Inflammatory macrophage treated with lipopolysaccharide for 4 hours (primary cell): ENCODE measurements at places on chromosomes 5 and 9.

DNA sequence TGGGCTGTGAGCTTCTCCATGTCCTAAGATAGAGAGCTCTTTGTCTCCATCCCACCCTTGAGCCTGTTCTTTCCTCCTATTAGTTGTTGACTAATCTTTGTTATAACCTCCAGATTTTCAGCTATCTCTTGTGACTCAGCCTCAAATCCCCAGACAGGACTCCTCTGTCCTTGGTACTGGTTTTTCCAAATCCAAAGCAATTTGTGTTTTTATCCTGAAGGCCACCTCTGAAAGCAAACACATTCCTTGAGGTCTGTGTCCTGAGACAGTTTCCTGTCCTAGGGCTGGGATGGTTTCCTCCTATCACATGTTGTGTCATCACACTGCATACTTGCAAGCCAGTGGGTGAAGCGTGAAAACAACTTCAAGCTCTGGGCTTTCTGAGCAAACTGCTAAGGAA, 8.5 kb downstream of the TNC start:
- no peak for DNase-seq

DNA sequence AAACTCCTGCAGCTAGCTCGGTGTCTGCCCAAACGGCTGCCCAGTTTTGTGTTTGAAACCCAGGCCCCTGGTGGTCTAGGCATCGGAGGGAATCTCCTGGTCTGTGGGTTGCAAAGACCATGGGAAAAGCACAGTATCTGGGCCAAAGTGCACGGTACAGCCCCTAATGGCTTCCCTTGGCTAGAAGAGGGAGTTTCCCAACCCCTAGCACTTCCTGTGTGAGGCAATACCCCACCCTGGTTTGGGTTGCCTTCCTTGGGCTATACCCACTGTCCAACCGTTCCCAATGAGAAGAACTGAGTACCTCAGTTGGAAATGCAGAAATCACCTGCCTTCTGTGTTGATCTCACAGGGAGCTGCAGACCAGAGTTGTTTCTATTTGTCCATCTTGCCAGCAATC, 41.8 kb downstream of the CAVIN4 start:
- DNase-seq: peak; percentile 9

- no peak for DNase-seq
Measured at GRCh38 chr5:85096421-85096820, 711.7 kb upstream of the EDIL3 start.

- no peak for DNase-seq
Measured at GRCh38 chr5:90689064-90689463, 130.5 kb downstream of the ADGRV1 start.

DNA sequence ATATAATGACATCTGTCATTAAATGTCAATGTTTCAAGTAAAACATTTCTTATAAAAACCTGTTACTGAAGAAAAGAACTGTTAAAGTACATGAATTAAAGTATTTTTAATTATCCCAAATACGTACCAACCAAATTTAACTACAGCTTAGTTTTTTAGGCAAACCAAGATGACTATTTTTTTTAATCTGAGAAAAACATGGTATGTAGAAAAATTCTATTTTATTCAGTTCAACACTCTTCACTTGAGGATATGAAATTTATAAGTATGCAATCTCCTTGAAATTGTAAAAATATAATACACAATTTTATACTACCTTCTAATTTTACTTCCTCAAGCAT, 75.3 kb upstream of the IFNE start:
- DNase-seq: no peak

DNA sequence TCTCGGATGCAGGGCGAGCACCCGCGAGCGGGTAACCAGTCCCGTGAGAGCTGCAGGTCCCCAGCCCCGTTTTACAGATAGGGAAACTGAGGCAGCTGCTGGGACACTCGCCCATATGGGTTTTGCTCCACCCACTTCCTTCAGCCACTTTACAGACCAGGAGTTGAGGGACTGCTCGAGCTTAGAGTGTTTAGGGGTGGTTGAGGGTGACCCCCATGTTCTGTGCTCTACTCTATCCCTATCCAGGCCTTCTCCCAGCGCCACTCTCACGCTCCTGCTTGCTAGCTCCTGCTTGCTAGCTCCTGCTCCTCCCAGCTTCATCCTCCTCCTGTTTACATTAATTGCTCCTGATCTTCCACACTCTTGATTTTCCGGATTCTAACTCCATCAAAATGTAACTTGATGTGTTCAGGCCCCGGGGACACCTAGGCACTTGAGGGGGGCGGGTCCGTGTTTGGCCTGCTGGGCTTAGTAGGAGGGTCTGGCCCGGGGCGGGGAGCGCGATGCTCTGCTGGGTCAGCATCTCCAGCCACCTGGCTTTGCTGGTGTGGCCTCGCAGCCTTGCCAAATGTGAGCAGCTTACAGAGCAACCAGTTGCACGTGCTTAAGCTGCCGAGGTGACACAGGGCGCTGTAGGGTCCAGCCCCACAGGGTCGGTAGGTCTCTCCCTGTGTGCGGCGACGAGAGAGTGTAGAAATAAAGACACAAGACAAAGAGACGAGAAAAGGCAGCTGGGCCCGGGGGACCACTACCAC, 1.5 kb upstream of the PTGES2 start:
- DNase-seq: no peak

GRCh38 chr5:7705736-7706135, 145.2 kb downstream of the CFAP90 start:
- no peak for DNase-seq

- DNase-seq: no peak
Measured at GRCh38 chr5:55671975-55672374, 40.1 kb downstream of the SLC38A9 start.

DNA sequence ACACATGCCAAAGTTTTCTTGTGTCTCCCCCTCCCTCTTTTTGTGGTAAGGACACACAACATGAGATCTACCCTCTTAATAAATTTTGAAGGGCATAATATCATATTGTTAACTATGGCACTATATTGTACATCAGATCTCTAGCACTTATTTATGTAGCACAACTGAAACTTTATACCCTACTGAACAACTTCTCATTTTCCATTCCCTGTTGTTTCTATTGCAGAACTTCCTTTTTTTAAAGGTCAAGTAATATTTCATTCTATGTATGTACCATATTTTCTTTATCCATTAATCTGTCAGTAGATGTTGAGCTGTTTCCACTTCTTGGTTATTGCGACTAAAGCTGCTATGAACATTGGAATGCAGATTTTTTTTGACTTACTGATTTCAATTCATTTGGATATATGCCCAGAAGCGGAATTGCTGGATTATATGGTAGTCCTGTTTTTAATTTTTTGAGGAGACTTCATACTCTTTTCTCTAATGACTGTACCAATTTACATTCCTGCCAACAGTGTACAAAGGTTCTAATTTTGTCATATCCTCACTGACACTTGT, 305.3 kb downstream of the PRR16 start:
- peak; percentile 18 for DNase-seq

GRCh38 chr5:111675201-111675934, 81.6 kb downstream of the NREP start:
- DNase-seq: no peak

GRCh38 chr9:101014566-101014965, 14.0 kb upstream of the PLPPR1 start:
- no peak for DNase-seq

GRCh38 chr9:136815422-136815782, 7.7 kb downstream of the RABL6 start:
- no peak for DNase-seq

- DNase-seq: no peak
Measured at GRCh38 chr9:36864491-36865410, 169.3 kb downstream of the PAX5 start.
